ENCODE measurements at places on chromosomes 11 and 22.

- DNase-seq = no peak
These were observed 1158.5 kb downstream of the JRKL start for GRCh38 chr11:97548280-97548679.

- DNase-seq = no peak
These were observed 538.4 kb downstream of the TBC1D22A start for GRCh38 chr22:47300698-47301405.

DNA sequence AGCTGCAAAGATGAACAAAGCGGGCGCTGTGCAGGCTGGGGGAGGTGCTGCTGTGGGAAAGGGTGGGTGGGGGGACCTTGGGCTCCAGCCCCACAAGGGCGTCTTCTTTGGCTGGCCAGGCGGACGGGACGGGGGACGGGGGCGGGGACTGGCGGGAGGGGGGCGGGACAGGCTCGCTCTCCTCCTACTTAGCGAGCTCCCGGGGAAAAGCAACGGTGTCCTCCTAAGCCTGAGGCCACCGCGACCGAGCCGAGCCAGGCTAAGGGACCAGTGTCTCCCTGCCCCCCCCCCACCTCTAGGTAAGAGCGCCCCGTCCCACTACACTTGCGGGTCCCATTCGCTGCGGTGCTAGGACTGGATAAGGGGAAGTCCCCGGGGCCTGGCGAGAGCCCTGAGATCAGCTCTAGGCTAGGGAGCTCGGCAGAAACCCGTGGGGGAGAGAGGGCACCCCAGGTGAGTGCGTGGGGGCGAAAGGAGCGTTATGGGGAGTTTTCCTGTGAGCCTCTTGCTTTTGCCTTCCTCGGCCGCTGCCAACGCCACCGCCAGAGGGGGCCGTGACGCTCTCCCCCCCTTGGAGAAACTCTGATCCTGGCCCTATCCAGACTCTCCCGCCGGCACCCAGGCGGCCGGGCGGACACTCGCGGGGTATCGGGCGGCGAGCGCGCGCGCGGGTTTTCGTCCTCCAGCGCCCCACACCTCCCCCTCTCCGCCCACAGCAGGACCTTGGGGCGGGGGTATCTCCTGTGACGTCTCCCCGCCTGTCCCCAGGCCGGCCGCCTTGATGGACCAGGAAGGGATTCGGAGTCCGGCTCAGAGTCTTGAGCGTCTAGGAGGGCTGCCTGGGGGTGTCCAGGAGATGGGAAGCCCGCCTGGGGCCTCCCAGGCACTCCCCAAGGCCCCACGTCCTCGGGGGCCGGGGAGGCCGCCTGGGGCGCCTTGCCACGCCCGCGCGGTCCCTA lies at the start of gene PHLDB1:
TSS of gene PHLDB1 (plus strand) at position 215 of the 959 bp plus-strand sequence. CDS start 6,222 bp downstream, outside the sequence.
- DNase-seq = no peak

DNA sequence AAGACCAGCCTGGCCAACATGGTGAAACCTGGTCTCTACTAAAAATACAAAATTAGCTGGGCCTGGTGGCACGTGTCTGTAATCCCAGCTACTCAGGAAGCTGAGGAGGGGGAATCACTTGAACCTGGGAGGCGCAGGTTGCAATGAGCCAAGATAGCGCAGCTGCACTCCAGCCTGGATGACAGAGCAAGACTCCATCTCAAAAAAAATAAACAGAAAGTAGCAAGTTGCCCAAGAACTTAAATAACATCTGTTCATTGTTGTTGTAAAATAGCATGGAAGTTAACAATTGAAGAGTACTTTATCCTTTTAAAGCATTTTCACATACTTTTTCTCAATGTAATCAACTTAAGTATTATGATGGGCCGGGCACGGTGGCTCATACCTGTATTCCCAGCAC lies 5.7 kb downstream of the AMBRA1 start:
- DNase-seq = no peak

GRCh38 chr11:74731301-74732094 lies at the start of gene CHRDL2:
Gene CHRDL2, minus strand, starts transcription at chr11:74731426. Its CDS starts 538 bp downstream, at chr11:74730888.
- DNase-seq = no peak

- DNase-seq = no peak
These were observed 6.8 kb downstream of the ST14 start for GRCh38 chr11:130166457-130166784.
